GM20000 (cell line): ENCODE measurements at places on chromosomes 7 and 10.

DNA sequence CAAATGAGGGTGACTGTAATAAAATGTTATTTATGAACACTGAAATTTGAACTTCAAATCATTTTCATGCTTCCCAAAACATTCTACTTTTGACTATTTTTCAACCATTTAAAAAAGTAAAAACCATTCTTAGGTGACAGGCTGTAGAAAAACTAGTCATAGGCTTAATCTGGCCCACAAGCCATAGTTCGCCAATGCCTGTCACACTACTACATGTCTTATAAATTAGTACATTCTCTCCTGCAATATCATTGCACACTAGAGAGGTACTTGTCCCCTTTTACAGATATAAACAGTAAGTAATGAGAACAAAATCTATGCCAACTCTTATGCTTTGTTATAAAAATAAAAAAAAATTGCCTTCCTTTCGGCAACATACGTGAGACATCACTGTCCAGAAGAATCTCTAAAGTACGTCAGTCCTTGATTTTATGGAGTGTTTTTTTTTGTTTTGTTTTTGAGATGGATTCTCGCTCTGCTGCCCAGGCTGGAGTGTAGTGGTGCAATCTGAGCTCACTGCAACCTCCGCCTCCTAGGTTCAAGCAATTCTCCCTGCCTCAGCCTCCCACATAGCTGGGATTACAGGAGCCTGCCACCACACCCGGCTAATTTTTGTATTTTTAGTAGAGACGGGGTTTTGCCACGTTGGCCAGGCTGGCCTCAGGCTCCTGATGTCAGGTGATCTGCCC lies 23.2 kb downstream of the UPF2 start:
- no peak for DNase-seq

DNA sequence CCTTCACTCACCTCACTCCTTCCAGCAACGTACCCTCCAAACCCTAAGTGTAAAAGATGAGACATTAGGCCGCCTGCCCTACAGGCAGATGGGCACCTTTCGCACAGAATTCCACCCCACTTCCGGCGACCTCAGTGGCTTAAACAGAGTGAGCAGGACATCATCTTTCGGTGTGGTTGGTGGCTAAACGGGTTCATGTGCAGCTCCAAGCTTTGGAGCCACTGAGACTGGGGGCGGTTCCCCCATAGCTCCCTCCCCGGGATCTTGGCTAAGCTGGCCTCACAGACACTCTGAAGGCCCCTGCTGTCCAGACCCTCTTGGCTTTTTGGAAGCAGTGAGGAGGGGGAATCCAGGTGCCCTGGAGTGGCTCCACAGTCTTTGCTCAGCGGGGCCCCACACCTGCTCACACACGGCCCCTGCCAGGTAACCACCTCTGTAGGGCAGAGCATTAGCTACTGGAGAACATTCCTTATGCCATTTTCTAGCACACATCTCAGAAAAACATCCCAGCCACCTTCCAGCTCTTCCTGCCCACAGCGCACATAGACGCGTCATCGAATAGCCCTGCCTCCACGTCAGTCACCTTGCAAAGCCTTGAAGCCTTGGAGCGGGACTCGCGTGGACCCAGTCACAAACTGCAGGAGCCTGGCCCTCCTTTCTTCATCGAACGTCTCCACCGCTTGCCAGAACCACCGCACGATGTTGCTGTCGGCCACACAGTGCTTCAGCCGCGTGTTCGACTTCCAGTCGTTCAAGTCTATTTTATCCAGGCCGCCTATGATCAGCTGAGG lies 108.8 kb downstream of the SMURF1 start:
- no peak for DNase-seq

DNA sequence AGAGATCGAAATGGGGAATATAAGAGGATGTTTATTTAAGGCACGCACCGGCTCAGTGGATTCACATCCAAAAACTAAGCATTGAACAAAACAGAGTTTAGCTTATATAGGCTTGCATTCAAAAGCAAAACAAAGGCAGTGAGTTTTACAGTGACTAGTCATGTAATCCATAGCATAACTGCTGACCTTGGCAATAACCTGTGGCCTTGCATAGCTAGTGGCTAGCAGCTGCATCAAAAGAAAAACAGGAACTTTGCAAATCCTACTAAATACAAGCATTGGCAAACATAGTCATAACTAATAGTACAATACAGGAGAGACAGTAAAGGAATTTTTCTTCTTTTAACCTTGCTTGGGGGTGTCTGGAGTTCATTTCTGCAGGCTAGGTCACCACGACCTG lies 9.7 kb upstream of the ZNF485 start:
- DNase-seq = no peak

- DNase-seq = no peak
Measured at GRCh38 chr10:68364101-68364886, 31.6 kb upstream of the PBLD start.

- no peak for DNase-seq
Measured at GRCh38 chr7:80731281-80731680, 92.8 kb downstream of the CD36 start.

- DNase-seq = no peak
Measured at GRCh38 chr7:133690740-133691139, 436.4 kb upstream of the LRGUK start.

DNA sequence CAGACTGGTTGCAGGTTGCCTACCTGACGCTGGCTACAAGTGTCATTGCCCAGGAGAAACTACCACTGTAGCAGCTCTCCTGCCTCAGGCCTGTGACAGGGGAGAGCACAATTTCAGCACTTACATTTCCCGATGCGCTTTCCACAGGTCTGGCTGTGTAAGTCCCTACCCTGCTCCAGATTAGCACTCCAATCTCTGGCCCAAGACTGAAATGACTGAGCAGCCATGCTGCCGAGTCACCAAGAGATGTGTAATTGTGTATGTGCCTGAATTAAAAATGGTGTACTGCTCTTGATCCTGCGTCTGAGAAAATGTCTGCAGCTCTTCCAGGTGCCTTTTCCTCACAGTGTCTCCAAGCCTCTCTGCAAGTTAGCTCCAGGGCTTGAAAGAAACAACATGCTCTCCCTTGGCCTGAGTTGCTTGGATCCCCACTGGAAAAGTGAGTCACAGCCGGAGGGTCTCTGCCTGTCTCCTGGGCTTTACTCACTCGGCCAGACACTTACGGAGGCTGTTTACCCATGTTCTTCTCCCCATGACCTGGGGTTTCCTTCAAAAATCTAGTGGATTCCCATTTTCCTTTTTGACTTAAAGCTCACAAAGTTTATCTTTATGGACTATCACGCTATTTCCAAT lies 1001.7 kb upstream of the KCND2 start:
- no peak for DNase-seq

GRCh38 chr10:43193496-43194080 lies 55.3 kb downstream of the CSGALNACT2 start:
- DNase-seq = no peak

GRCh38 chr10:114674346-114674745 lies 16.3 kb upstream of the ABLIM1 start:
- DNase-seq = no peak

- DNase-seq = no peak
Measured at GRCh38 chr7:158093156-158093796, 494.3 kb downstream of the PTPRN2 start.

- DNase-seq = no peak
Measured at GRCh38 chr7:55251911-55252310, 113.2 kb upstream of the LANCL2 start.

GRCh38 chr7:55127135-55127551 lies 108.3 kb downstream of the EGFR start:
- no peak for DNase-seq

DNA sequence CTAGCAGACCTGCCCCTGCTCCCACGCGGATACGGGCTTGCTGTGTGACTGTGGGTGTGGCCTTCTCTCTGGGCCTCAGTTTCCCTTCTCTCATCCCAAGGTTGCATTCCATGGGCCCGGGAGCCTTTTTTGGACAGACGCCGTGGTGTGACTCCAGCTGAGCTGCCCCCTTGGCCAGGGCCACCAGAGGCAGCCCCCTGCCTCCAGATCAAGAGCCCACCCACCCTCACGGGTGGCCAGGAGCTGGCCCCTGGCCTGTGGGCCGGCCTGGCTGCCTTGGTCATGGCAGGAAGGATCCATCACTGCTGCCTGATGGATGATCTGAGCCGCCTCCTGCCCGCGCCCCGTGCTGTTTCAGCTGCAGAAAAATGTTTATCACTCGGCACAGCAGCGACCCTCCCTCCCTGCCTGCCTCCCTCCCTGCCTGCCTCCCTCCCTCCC lies 27.8 kb upstream of the ELFN1 start:
- DNase-seq = no peak
